Stimulated activated CD4-positive, alpha-beta T cell treated with anti-CD3 and anti-CD28 coated beads, Interleukin-1b, Interleukin-23, amount 100 ng/mL, for 1 hour (primary cell): ENCODE measurements at places on chromosomes 12 and 14.

DNA sequence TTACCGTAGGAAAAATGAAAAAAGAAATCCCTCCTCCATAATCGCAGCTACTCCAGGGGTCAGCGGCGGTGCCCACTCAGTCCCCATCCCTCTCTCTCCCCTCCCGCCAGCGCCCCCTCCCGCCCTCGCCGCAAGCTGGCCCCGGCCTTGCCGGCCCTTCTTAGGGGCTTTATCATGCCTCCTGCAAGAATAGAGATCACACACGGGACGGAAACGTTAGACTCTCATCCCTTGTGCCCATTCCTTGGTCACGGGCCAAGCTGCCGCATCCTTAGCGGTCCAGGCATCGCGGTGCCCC is 692 bp upstream of the COX14 start:
- no peak for DNase-seq

- no peak for DNase-seq
Measured at GRCh38 chr14:51824191-51824590, 36.2 kb upstream of the GNG2 start.

GRCh38 chr12:132066345-132066685 is 77.8 kb downstream of the DDX51 start:
- DNase-seq = no peak

GRCh38 chr12:106226884-106227640 is 20.8 kb downstream of the CKAP4 start:
- no peak for DNase-seq

DNA sequence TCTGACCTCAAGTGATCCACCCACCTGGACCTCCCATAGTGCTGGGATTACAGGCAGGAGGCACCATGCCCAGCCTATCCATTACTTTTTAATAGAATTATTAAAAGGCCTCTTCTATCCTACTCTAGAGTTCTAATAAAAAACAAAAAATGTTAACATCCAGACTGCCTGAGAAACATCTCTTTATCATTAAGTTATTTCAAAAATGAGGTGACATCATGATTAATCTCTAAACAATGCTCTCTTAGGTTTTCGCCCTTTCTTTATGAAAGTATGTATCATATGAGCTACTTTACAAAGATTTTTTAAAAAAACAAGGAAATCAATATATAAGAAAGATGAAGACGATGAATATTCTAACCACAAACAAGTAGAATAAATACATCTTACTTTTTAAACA is 52.6 kb downstream of the FGD6 start:
- DNase-seq = no peak

DNA sequence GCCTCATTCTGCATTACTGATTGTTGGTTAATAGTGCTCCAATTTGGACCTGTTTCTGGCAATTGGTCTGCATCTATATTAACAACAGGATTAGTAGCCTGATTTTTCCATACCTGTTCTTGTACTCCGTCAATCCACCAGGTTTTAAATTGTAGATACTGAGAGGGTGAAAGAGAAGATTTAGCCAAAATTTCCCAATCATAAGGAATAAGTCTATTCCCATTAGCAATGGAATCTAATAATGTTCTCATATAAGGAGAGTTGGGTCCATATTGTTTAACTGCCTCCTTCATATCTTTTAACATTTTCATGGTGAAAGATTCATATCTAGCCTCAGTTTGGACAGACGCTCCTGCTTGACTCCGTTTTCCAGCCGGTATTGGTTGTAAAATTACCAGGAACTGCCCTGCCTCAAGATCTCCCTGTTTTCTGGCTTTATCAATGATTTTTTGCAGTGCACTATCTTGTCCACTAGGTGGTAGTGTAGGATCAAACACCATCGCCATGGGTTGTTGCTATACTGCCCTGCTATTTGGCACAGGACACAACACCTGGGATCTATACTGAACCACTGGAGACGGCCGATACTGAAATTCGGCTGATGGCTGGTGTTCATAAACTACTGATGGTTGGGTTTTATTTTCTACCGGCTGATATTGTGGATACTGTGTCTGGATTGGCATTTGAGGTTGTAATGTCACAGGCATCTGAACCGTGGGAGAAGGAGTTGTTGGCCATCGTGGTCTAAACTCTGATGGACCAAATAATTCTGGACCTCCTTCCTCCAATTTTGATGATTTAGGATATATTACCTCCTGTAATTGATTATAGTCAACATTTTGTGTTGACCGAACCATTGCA is 25.2 kb downstream of the DHRS4L2 start:
- DNase-seq = no peak

GRCh38 chr14:58769011-58769643 is 131.4 kb downstream of the DACT1 start:
- no peak for DNase-seq

DNA sequence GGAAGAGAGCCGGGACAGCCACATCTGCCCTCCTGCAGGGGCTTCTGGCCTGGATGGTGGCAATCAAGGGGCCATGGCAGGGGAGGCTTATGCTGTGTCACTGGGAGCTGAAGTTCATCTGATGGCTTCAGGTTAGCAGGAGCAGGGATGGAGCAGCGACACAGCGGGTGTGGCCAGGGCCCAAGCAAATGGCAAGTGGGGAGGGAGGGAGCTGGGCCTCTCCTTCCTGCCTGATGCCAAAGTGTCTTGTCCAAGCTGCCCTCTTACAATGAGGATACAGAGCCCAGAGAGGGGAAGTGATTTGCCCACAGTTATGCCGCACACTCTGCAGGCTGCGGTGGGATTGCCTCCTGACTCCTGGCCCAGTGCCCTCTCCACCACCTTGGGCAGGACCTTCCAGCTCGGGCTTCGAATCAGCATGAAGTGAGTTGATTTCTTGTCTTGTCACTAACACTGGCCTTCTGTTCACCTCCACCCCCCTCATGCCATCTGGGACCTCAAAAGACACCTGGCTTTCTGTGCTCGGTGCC is 51.3 kb downstream of the IQSEC3 start:
- DNase-seq = no peak

DNA sequence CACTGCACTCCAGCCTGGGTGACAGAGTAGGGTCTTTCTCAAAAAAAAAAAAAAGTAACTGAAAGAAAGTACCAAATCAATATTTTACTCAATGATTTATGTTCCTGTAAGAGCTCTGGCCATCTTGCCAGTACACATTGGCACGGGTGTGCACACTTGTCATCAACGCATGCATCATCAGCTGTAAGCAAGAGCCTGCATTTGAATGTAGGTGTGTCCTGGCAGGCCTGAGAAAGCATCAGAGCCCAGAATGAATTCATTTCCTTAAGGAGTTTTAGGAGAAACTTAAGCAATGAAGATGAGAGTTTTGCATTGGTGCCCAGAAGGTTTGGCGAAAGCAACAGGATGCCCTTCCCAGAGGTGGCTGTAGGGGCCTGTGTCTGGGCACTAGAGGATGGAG is 88.5 kb upstream of the FZD10 start:
- no peak for DNase-seq

DNA sequence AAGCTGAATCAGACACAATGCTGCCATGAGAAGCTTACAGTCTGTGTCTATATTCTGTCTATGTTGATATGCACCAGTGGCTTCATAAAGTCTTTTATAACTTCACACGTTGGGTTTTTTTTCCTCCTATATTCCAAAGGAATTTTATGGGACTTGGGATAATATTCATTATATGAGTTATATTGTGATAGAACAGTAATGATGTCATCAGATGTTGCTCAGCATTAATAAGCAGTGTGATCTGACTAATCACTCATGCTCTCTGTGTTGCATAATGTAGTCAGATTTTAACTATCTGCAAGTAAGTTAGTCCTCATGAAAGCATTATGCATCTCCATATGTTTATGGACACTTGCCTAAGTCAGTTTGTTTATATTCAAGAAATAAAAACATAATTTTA is 159.6 kb downstream of the PLCZ1 start:
- no peak for DNase-seq

- peak; percentile 46 for DNase-seq
Measured at GRCh38 chr12:117857632-117858612, 110.9 kb downstream of the KSR2 start.

- no peak for DNase-seq
Measured at GRCh38 chr14:105313381-105314286, 914 bp upstream of the PACS2 start.
